ENCODE measurements at places on chromosomes 1 and 21.
A peak's percentile ranks its signal among the peaks of the same experiment; 100 is the strongest.

- DNase-seq, result no peak
Observed at GRCh38 chr1:46691997-46692790, 20.5 kb downstream of the TEX38 start.

DNA sequence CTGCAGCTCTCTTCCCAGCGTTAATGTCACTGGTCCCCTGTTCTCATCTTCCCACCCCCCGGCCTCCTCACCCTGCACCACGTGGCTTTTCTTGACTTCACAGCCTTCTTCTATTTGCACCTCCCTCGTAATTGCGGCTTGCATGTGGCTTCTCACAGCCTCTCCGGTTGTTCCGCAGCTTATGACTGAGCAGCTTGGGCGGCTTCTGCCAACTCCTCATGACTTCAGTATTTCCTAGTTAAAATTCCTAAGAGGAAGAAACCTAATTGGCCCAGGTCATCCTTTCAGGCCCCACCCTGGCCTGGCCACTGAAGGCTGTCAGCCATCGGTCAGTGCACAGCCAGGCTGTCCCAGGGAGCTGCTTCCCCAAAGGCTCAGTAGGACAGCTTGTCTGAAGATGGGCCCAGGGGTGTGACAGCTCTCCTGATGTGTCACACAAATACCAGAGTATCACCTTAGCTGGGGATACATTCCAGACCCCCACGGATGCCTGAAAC is 8.6 kb upstream of the RERE start:
- no peak for DNase-seq

- peak; percentile 88 for DNase-seq
Observed at GRCh38 chr1:181126871-181127587, 38.5 kb downstream of the IER5 start.

- DNase-seq, result no peak
Observed at GRCh38 chr21:37119421-37120218, 46.6 kb downstream of the TTC3 start.

- DNase-seq, result no peak
Observed at GRCh38 chr1:5119366-5120234, 465.2 kb downstream of the AJAP1 start.

GRCh38 chr1:17624611-17625233 is 85.2 kb downstream of the ARHGEF10L start:
- DNase-seq, result no peak

DNA sequence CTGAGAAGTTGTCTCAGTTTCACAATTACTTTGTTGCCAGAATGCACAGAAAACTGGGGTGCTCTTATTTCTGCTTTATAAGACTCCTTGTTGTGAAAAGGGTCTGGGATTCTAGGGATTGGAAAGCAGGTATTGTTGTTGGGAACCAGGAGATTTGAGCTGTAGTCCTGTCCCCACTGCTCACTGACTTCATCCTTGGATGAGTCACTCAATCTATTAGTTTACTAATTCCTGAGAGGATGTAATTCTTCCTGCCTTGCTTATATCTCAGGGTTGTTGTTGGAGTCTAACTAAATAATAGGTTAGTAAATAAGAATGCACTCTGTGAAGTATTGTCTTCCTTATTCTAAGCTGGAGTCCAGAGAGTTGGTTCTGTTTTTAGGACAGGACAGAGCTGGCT is 172.5 kb upstream of the GALNT2 start:
- DNase-seq, result no peak

- DNase-seq, result no peak
Observed at GRCh38 chr1:38831731-38832369, 27.7 kb downstream of the RRAGC start.

- no peak for DNase-seq
Observed at GRCh38 chr1:3504822-3505153, 50.3 kb downstream of the ARHGEF16 start.

GRCh38 chr1:99264201-99265021 is at the start of gene PLPPR4:
Gene PLPPR4, plus strand, starts transcription at chr1:99264492. Its CDS starts 102 bp downstream, at chr1:99264594.
- DNase-seq, result no peak

DNA sequence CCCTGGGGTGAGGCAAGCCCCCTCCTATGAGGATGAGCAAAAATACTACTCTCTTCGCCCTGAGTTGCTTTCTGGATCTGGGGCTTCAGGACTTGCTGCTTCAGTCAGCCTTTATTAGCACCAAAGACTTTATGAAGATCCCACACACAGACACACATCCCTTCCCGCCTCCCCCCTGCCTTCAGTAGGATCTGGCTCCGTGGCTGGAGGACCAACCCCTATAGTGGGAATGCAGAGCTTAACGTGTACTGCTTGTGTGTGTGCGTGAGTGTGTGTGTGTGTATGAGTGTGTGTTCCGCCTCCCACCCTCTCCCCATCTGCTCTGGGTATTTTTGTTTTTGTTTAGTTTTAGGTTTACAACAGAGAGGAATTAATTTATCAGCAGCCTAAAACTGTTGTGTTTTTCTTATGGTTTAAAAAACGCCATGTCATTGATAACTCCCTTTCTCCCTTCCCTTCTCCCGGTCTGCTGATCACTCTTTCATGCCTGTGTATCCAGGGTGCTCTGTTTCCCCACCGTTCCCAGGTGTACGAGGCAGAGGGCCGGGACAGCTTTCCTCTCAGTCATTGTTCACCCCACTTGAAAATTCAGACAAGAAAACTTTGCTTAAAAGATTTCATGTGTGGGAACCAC is 27.5 kb upstream of the ZFP69B start:
- no peak for DNase-seq

- DNase-seq, result no peak
Observed at GRCh38 chr1:106876384-106876783, 180.1 kb upstream of the PRMT6 start.

DNA sequence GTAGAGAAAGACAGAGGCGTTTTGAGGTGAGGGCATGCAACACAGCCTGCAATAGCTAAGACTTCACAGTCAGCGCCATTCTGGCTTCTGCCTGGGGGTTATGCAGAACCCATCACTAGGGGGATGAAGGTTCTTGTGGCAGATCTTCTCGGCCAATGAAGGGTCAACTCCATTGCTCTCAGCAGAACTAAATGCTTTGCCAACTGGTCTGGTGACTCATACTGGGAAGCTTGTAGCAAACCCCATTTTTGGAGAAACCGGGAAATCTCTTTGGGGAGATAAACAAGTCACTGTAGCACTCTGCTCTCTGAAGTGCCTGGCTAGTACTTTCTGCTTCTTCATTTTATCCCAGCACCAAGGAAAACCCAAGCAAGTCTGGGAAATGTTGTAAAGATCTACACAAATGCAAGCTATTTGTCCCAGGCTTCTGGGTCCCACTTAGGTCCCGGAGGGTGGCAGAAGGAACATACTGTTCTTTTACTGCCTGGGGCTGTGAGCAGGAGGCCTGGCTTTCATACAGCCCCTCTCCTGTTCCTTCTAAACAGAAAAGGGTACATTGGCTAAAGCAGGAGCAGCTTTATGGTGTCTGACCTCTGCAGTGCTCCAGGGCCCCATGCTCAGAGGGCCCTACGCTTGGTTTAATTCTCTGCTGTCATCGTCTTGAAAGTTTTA is 28.8 kb downstream of the SHISA4 start:
- no peak for DNase-seq

GRCh38 chr1:184691719-184692324 is 62.8 kb downstream of the EDEM3 start:
- DNase-seq, result peak; percentile 3
